IPS-NIHi11 (cell line): ENCODE measurements at places on chromosomes 11 and 22.

- no peak for DNase-seq
Measured at GRCh38 chr22:17097062-17097461, 12.3 kb downstream of the IL17RA start.

- no peak for DNase-seq
Measured at GRCh38 chr11:13033760-13034533, 24.8 kb downstream of the RASSF10 start.

GRCh38 chr11:95595973-95596489 lies 193.6 kb downstream of the FAM76B start:
- DNase-seq: no peak

DNA sequence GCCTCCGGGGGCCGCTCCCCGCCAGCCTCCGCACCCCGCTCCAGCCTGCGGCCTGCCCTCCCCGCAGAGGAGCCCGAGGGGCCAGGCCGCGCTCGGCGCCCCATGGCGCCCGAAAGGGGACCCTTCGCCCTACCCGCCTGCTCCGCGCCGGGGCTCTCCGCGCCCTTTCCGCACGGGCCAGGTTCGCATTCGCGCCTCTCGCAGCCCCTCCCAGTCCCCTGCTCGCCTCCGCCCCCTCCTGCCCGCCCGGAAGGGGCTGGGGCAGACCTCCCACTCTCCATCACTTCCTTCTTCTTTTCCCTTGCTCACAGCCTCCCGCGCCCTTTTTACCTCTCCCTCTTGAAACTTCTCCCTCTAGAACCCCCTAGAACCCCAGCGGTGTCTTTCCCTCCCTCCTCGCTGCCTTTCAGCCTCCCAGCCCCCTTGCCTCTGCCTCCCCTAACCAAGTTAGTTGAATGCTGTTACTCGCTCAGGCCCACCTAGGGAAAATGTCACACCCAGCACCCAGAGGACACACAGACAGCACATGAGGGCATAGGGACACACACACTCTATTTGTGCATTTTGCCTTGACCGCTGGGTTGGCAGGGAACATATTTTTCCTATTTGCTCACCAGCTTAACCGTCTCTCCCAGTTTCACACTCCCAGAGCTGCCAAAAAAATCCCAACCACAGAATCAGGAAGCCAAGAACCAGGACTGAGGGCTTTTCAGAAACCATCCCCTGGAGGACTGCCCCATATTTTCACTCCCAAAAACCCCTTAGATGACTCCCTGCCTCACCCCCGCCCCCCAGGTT lies at the start of gene SLC43A3:
Gene SLC43A3, minus strand, starts transcription at position 193 of the 798 bp plus-strand sequence. CDS start 949 bp downstream, outside the sequence.
- DNase-seq: peak; percentile 81

- no peak for DNase-seq
Measured at GRCh38 chr22:48135592-48135991, 1373.1 kb downstream of the TBC1D22A start.

GRCh38 chr11:2389377-2390026 lies 11.0 kb upstream of the TSSC4 start:
- no peak for DNase-seq

GRCh38 chr11:85809191-85809590 lies 1.8 kb downstream of the SYTL2 start:
- DNase-seq: no peak

- no peak for DNase-seq
Measured at GRCh38 chr22:33841281-33842005, 78.8 kb downstream of the LARGE1 start.
